ENCODE measurements at places on chromosomes 12 and 14.

DNA sequence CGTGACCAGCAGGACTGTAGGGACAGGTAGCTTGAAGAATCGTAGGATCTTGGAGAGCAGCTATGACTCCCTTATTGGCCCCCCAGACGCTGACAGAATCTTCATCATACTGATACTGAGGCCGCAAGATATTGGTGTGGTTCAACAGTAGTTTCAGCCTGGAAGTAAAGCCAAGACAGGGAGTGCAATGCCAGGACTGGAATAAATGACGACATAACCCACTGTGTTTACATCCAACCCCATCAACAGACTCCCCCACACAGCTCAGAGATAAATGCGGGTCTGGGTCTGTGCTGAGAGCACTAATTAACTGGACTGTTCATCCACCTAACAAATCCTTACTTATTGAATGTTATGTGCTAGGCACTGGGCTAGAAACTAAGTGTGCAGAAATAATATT is 16.6 kb downstream of the NOXRED1 start:
- no peak overlapping the region for H3K4me3 ChIP-seq
- no peaks in the 10 kb centered on the region for H3K27me3 ChIP-seq
- no peak overlapping the region for H3K27ac ChIP-seq

GRCh38 chr14:85293612-85294234 is 236.2 kb upstream of the FLRT2 start:
- no peak overlapping the region for H3K4me3 ChIP-seq
- no peak for DNase-seq
- no peaks in the 10 kb centered on the region for H3K27me3 ChIP-seq
- no peaks in the 10 kb centered on the region for H3K4me1 ChIP-seq
- H3K36me3 ChIP-seq, result no peaks in the 10 kb centered on the region
- H3K27ac ChIP-seq, result no peak overlapping the region

DNA sequence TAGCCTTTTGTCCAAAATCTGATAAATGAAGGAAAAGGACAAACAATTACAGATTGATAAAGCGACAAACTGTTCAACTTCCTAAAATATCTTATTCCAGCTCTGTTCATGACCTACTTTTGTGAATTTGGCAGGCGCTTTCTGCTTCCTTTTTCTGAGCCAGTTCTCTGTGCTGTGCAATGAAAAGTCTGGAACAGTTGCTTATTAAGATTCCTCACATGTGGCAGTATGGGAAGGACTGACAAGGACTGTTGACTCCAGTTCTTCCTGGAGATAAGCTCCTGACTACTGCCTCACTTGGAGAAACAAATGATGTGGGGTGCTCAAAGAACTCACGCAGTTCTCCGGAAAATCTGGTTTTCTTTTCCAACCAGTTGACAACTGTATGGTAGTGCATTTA is 58.3 kb upstream of the ANP32D start:
- H3K27me3 ChIP-seq, result peaks cover 5% of the 10 kb centered on the region
- DNase-seq, result no peak
- peaks cover 17% of the 10 kb centered on the region for H3K4me1 ChIP-seq
- no peak overlapping the region for H3K4me3 ChIP-seq
- H3K36me3 ChIP-seq, result no peaks in the 10 kb centered on the region

DNA sequence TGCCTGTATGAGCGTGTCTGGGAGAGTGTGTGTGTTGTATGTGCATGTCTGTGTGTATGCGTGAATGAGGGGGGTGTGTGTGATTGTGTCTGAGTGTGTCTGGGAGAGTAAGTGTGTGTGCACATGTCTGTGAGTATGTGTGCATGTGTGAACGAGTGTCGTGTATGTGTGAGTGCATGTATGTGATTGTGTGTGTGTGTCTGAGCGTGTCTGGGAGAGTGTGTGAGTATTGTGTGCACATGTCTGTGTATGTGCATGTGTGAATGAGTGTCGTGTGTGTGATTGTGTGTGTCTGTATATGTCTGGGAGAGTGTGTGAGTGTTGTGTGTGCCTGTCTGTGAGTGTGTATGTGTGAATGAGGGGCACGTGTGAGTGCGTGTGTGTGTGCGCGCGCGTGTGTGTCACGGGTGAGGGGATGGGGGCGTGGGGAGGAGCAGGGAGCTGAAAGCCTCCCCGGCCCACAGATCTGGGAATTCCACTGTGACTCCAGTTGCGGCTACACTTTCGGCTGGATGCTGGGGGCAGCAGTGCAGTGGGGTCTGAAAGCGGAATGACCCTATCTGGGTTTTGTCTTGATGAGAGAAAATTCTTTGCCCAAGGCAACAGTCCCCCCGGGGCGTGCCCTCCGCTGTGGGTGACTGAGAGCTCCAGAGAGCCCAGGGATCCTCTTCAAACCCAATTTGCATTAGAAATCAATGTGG is 138.1 kb upstream of the MED13L start:
- H3K27me3 ChIP-seq, result no peaks in the 10 kb centered on the region
- H3K4me3 ChIP-seq, result no peak overlapping the region
- H3K36me3 ChIP-seq, result no peaks in the 10 kb centered on the region
- DNase-seq, result no peak
- no peak overlapping the region for H3K27ac ChIP-seq
- H3K4me1 ChIP-seq, result no peaks in the 10 kb centered on the region

- H3K36me3 ChIP-seq, result no peaks in the 10 kb centered on the region
- no peaks in the 10 kb centered on the region for H3K4me1 ChIP-seq
- H3K27ac ChIP-seq, result no peak overlapping the region
- no peak overlapping the region for H3K4me3 ChIP-seq
Observed at GRCh38 chr12:94222351-94223084, 74.1 kb downstream of the PLXNC1 start.

All from naive thymus-derived CD4-positive, alpha-beta T cell (primary cell).